ENCODE measurements at places on chromosomes 16 and 17.

- DNase-seq: no peak
Observed at GRCh38 chr17:83121921-83122820, 42.8 kb downstream of the METRNL start.

GRCh38 chr16:35102780-35103403 is 1643.5 kb downstream of the TP53TG3F start:
- DNase-seq: no peak

DNA sequence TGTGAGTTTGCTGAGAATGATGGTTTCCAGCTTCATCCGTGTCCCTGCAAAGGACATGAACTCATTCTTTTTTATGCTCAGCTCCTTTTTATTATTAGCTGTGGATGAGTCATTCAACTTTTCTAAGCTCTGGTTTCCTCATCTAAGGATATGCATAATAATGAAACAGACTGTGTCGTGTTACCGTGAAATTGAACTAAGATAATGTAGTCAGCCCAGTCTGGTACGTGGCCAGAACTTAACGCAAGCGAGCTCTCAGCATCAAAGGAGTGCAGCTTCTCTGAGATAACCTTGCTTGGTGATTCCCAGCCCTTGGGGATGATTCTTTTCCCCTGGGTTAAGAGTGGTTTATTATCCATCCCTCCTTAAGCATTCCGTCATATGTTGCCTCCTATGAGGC is 454.3 kb upstream of the EEF2KMT start:
- no peak for DNase-seq

DNA sequence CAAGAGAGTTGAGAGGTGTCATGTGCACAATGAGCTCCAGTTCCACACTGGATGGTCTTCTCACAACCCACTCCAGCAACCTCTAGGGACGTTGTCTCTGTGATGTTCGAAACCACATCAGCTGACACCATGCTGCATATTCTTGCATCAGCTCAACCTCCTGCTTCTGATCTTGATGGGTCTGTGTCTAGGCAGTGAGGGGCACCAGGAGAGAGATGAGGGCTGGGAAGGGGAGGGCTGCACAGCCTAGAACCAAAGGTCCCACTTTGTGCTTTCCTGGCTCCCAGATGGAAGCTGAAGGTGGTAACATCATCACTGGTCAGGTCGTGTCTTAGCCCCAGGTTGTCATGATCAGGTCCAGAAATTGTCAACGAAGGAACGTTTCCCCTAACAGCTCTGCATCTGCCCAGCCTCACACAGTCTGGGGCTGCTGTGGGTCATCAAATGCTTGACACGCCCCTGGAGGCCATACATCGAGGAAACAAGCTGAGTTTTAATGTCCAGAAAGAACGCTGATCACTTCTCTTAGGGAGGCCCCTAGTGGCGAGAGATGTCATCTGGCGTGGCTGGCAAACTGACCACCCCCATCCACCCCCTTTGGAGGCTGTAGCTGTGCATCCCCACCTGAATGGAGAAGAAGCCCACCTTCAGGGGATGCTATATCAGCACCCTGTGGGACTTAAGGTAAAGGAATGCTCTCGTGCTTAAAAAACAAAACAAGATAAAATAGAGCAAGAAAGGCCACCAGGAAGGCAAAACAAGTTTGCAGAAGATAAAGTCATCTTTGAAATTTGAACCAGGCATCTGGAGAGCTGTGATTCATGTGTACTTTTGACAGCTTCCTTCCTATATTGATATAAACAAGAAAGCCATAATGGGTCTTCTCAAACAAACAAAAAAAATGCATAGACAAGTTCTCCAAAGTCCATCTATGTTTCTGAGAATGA is 58.3 kb downstream of the WIPI1 start:
- no peak for DNase-seq

- DNase-seq: no peak
Observed at GRCh38 chr17:56260376-56261002, 107.2 kb downstream of the ANKFN1 start.

GRCh38 chr17:68829211-68829610 is 126.0 kb downstream of the ABCA8 start:
- DNase-seq: no peak

DNA sequence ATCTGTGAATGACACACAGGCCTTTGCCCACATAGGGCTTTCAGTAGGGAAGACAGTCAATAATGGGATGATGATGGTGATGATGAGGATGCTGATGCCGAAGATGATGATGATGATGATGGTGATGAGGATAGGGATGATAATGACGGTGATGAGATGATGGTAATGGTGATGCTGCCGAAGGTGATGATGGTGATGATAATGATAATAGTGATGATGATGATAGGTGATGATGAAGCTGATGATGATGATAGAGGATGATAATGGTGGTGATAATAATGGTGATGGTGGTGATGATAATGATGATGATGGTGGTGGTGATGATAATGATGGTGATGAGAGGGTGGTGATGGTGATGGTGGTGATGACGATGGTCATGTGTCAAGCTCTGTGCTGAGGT is 12.9 kb downstream of the FOXL1 start:
- no peak for DNase-seq

DNA sequence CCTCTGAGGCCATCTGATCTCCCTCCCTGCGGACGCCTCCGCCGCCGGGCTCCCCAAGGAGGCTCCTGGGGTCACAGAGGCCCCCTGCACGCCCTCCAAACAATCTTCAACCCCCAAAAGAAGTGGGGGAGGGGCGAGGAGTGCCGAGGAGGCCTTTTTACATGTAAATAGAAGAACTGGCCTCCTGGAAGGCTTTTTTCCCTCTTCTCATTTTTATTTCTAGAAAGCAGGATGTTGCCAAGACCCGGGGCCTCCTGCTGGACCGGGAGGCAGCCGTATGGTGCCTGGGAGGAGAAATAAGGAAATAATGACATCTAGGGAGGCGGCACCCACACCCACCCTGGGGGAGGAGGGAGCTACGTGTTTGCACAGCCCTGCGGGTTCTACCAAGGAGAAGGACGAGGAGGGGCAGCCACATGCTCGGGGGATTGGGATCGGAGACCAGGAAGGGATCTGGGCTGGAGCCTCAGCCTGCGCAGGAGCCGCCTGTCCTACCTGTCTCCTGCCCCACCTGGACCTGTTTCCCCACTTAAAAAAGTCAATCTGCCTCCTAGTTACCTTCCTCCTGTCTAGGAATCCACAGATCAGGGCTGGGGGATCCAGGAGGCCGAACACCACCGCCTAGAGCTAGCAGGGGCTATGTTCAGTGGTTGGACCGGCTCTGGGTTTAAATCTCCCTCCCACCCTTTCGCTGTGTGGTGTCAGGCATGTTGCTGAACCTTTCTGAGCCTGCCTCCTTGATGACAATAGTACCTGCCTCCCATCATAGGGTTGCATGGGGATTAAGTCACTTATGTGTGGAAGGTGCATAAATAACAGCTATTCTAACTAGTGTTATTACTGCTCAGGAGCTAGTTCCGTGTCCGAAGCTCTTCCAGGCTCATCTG is 175.7 kb upstream of the GSE1 start:
- DNase-seq: no peak

GRCh38 chr16:88451586-88452481 is 1.2 kb upstream of the ZFPM1 start:
- no peak for DNase-seq

DNA sequence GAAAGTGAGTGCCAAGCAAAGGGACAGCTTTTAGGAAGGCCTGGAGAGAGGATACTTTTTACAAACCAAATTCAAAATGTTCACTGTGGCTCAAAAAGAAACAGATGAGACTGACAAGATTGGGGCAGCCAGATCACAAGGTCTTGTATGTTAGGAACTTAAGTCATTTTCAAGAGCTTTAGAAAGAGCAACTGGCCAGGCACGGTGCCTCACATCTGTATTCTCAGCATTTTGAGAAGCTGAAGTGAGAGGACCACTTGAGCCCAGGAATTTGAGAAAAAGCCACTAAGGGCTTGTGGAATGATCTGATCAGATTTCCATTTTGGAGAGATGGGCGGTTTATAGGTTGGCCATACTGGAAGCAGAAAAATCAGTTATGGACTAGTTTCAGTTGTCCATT is 17.2 kb downstream of the SPAG9 start:
- DNase-seq: no peak

GRCh38 chr16:48810803-48811453 is 200.9 kb upstream of the N4BP1 start:
- no peak for DNase-seq

GRCh38 chr16:66802159-66802558 is 775 bp upstream of the TERB1 start:
- DNase-seq: no peak

- no peak for DNase-seq
Observed at GRCh38 chr16:85174871-85175723, 62.8 kb upstream of the CIBAR2 start.

GRCh38 chr17:81962499-81963441 is 1.8 kb upstream of the NOTUM start:
- no peak for DNase-seq

DNA sequence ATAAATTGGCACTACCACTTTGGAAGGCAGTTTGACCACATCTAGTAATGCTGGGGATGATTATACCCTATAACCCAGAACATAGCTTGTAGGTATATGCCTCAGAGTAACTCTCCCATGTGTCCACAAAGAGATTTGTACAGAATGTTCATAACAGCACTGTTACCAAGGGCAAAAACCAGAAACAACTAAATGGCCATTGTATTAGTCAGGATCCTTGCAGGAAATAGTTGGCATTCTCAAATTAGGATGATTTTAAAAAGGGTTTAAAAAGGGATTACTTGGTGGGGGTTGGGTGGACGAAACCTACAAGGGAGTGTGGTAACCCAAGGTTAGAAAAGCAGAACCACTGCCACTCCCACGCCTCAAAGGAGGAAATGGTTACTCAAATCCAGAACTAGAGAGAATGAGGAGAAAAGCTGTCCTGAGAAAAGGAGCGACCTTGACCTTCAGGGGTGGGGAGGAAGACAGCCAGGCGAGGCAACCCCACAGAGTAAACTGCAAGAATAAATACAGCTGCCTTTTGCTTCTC is 2.1 kb downstream of the CPPED1 start:
- no peak for DNase-seq

- no peak for DNase-seq
Observed at GRCh38 chr16:85735225-85735635, 15.7 kb downstream of the C16orf74 start.
